Stimulated activated CD4-positive, alpha-beta T cell treated with anti-CD3 and anti-CD28 coated beads, Interleukin-12 subunit alpha, Interleukin-12 subunit beta, amount 100 ng/mL, for 48 hours (primary cell): ENCODE measurements at places on chromosomes 4 and X.

- DNase-seq, result no peak
Observed at GRCh38 chrX:37652589-37653231, 32.9 kb upstream of the XK start.

- DNase-seq, result no peak
Observed at GRCh38 chrX:125894947-125895346, 271.1 kb downstream of the DCAF12L2 start.

DNA sequence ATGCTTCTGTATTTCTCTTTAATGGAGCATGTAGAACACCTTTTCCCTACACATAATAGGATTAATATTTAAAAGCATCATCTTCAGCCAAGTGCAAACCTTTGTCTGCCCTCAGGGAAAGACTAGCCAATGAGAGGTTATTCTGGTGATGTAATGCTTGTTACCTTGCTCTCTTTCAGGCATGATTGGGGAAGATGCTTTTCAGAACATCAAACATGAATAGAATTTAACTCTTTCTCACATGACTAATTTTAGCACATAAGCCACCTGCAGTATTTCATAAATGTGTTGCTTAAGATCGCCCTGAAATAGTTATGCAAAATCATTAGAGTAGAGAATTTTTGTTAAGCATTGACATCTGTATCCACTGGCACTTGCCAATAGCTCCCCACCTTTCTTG, 10.7 kb upstream of the EPGN start:
- DNase-seq, result no peak

- no peak for DNase-seq
Observed at GRCh38 chr4:181051931-181052330, 1191.3 kb upstream of the TENM3 start.

- DNase-seq, result no peak
Observed at GRCh38 chr4:52997132-52997416, 135.0 kb downstream of the RASL11B start.

GRCh38 chr4:105909787-105910281, 14.6 kb downstream of the NPNT start:
- no peak for DNase-seq

DNA sequence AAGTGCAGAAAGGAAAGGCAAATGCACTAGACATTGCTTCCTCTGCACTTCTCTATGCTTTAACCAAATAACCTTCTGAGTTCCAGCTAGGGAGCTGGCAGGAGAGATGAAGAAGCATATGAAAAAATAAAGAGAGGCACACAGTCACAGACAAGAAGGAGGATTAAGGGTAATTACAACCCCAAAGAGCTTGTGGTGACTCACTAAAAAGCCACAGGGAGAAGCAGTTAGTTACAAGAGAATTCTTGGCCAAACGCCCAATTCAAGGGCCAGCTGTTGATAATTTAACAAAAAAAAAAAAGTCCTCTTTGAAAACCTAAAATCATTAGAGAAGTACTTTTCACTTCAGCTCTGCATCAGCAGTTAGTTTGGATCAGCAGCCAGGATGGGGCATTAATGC, 478.0 kb downstream of the KCNIP4 start:
- DNase-seq, result no peak

GRCh38 chr4:1231637-1232360, 17.1 kb downstream of the CTBP1 start:
- DNase-seq, result no peak

DNA sequence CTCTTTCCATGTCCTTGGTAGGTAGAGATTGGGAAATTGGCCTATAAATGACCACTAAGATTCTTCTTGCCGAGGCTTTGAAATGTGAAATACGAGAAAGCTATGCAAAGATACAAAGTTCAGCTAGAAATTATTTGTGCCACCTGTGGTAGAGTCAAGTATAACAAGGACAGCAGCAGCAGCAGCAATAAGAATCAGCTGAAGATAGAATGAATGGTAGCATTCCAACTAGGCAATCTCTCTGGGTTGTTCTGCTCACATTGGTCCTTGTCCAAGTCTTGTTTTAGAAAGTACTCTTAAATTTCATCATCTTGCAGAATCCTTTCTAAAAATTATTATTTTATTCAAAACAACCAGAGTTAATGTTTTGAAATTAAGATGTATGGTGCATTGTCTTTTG, 67.8 kb upstream of the PCDH10 start:
- DNase-seq, result no peak

GRCh38 chr4:112552668-112553067, 36.7 kb upstream of the NEUROG2 start:
- no peak for DNase-seq

DNA sequence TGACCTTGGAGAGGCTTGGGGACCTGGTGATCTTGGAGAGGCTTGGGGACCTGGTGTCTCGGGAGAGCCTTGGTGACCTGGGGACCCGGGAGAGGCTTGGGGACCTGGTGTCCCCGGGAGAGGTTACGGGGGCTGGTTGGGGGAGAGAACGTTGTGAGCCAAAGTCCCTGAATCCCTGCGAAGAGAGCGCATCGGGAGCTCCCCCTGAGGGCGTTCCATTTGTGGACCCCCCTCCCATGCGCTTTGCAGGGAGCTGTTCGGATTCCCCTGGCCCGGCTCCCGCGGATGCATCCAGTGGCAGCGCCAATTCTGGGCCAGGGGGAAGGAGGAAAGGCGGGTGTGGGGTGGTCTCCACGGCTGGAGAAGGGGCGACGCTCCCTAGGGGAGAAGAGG, 13.3 kb downstream of the SHOX start:
- DNase-seq, result no peak

- no peak for DNase-seq
Observed at GRCh38 chr4:181858741-181859140, 384.5 kb upstream of the TENM3 start.

GRCh38 chrX:112630187-112630586, 49.6 kb downstream of the LHFPL1 start:
- DNase-seq, result no peak

GRCh38 chr4:128868758-128869157, 59.3 kb downstream of the JADE1 start:
- DNase-seq, result no peak

- DNase-seq, result no peak
Observed at GRCh38 chr4:83174844-83175414, 60.4 kb upstream of the PLAC8 start.
